ENCODE measurements at places on chromosomes 6 and 20. TPM values are rescaled to one million over a fixed set of nuclear protein-coding genes. Genes with fewer than 3 reads are reported as not detected.

DNA sequence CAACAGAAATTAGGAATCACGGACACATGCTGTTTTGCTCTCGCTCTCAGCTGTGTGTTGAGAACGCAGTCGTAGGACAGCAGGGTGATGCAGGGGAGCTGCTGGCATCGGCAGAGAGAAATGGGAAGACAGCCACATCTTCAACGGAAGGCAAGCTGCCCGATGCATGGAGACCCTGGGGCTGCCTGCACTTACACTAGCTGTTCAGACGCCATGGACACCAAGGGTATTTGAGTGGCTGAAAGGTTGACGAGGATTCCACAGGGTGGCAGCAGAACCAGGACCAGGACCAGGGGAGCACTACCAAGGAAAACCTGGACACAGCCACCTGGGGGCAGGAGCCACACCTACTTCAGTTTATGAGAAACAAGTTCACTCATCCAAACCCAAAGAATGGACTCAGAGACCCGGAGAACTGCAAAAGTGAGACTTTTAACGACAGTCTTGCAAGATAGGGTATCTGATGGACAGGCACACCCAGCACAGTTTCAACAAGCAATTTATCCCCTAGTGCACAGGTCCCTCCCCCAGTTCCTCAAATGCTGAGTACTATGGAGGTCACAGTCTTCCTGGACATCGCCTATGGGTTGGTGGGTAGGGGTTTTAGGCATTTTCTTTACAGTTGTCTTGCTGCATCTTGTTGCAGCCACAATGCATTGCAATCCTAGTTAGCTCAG lies 56.3 kb upstream of the ENTPD6 start:
- DNase-seq: no peak

- no peak for DNase-seq
Observed at GRCh38 chr6:44011350-44011920, 115.8 kb downstream of the MRPL14 start.

DNA sequence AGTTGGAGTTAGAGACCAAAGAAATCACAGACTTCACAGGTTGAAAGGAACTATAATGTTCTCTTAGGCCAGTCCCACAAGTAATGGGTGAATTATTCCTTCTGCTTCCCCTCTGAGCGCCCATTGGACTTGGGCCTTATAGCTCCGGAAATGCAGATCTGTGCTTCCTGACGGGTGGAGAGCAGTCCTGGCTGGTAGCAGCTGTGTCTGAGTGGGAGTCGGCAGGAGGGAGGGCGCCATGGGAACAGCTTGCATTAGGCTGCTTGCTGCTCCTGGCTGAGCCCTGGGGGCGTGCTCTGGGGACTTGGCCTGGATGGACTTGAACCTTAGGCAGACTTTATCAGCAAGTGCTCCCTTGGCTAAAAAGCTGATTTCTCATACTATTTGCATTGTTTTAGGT lies 18.4 kb upstream of the NUP153 start:
- no peak for DNase-seq

The OR2H1 gene
- not detected for total RNA-seq

- no peak for DNase-seq
Observed at GRCh38 chr20:46691196-46691595, 2.0 kb upstream of the TP53RK start.

- no peak for DNase-seq
Observed at GRCh38 chr20:57023007-57023406, 243.4 kb downstream of the BMP7 start.

GRCh38 chr20:50438986-50439407 lies 71.2 kb upstream of the PTPN1 start:
- no peak for DNase-seq

GRCh38 chr20:61628480-61628879 lies 376.4 kb downstream of the CDH4 start:
- no peak for DNase-seq

The XKR7 gene
- total RNA-seq: not detected

- no peak for DNase-seq
Observed at GRCh38 chr20:32681175-32682084, 7.7 kb upstream of the C20orf203 start.

GRCh38 chr6:147664092-147664491 lies 155.6 kb downstream of the SAMD5 start:
- no peak for DNase-seq

The SAMD10 gene
- 4.0 TPM for total RNA-seq

DNA sequence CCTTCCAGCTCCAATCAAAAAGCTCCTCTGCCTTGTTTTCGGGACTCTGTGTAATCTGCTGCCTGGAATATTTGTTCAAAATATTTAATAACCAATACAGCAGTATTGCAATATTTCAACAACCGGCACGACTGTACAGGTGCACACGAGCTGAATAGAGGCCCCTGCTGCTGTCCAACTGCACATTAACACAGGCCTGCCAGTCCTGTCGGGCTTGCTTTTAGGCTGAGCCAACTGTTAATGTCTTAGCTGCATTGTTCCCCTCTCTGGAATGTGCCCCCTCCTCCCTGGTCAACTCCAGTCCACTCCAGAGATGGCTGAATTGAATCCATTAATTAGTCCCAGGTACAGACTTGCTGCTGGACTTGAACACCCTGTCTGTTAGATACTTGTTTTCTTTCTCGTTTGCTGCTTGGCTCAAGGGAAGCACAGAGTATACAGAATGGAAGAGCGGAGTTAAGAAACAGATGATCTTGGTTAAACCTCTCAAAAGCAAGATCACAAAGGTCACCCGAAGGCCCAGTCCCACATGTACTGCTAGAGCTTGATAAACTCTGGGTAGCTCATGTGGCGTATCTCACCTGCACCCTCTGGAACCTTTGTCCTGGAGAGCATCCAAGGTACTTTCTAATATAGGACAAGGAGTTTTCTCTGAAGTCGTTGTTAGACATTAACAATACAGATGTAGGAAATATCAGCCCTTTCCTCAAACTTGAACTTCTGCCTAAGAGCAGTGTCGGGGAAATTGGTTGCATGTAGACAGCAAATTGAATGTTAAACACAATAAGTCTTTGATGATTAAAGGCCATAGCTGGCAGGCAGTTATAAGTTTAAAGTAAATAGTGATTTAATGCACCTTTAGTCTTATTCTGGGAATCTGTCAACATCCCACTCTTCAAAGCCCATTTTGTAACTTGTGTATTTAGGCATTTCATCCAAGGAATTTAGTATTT lies 31.9 kb downstream of the SHLD1 start:
- no peak for DNase-seq

The PHACTR3 gene
- 0.54 TPM for total RNA-seq

GRCh38 chr20:1225263-1225782 lies 521 bp upstream of the RAD21L1 start:
- DNase-seq: no peak

The RAET1E gene
- not detected for total RNA-seq

DNA sequence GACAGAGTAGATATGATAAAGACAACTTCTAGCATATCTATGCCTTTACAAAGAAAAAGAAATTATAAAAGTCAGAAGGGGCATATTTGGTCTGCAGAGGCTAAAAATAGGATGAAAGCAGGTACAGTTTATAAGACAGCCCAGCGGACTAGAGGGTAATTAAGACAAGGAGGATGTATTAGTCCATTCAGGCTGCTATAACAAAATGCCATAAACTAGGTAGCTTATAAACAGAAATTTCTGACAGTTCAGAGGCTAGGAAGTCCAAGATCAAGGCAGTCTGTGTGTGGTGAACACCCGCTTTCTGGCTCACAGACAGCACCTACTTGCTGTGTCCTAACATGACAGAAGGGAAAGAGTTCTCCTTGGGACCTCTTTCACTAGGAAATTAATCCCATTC lies 5.7 kb downstream of the HBS1L start:
- no peak for DNase-seq

- DNase-seq: no peak
Observed at GRCh38 chr6:154370545-154370944, 13.9 kb upstream of the IPCEF1 start.

DNA sequence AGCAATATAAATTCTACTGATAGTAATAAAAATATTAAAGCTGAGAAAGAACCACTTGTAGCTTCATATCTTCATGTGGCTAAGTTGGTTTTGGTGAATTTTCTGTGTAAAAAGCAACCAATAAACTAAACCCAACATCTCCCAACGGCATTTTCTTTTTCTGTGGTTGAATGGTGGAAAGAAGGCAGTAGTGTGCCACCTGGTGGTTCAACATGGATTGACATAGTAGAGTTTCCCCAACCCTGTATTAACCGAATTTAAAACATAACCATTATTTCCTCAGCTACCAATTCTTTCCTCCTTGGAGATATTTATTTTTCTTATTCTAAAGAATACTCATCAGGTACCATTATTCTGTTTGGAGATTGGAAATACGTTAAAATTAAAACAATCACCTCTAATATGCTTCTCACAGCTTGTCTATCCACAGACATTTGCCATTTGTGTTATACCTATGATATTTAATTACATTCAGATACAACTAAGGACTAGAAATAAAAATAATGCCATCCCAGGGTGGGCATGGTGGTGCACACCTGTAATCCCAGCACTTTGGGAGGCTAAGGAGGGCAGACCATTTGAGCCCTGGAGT lies 117.1 kb upstream of the EEF1E1 start:
- DNase-seq: no peak

DNA sequence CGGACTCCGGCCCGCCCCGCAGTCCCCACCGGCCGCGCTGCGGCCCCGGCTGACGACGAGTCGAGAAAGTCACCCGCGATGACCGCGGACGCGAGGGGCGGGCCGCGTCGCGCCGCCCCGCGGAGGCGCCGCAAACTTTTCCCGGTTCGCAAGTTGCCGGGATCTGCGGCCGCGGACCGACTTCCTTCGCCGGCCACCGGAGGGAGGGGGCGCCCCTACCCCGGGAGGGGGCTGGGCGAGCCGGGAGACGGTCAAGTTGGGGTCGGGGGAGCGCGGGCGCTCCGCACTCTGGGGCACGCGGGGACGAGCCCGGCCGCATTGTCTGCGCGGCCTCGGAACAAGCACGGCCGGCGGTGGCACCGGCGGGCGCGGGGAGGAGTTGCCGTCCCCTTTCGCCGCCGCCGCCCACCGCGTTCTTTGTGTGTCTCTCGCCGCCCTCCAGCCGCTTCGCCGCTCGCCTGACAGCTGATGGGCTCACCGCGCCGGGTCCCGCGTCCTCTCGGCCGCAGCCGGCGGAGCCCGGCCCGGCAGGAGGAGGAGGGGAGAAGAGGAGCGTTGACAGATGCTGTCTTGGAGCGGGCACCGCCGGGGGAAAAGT lies 131.6 kb downstream of the OGFRL1 start:
- peak; percentile 77 for DNase-seq

- DNase-seq: no peak
Observed at GRCh38 chr6:4930025-4930691, 73.7 kb downstream of the RPP40 start.

The FKBP1C gene
- total RNA-seq: 0.24 TPM

- DNase-seq: no peak
Observed at GRCh38 chr6:41122918-41123317, 31.2 kb downstream of the TREML1 start.

The BPI gene
- total RNA-seq: 0.40 TPM

- no peak for DNase-seq
Observed at GRCh38 chr6:162261598-162261997, 466.0 kb downstream of the PRKN start.

DNA sequence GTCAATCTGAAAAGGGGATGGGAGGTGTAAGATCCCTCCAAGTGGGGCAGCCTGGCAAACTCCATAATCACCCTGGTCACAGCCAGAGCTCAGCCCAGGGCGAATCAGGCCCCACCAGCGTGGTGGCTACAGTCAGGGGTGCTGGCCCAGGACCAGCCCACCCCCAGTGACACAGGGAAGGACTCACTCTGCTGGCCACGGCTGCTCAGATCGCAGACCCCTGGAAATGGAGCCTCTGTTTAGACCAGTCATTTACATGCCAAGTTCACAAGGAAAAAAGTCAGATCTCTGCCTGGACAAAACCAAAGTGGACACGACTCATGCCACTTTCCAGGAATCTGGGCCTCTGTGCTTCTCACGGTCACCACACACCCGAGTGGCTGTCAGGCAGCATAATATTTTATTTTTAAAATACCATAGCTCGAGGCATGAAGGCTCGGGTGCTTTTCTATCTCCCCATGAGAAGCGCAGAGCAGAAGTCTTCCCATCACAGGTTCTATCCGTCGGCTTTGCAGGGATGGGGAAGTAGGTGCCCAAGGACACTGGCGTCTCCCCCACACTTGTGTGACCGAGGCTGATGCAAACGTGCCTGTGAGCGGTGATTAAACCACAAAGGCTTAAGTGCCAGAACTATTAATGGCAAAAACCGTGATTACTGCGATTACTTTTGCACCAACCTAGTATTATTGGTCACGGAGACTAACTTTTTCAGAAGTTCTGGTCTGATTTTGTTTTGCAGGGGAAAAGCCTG lies 13.0 kb downstream of the PXDC1 start:
- DNase-seq: no peak

DNA sequence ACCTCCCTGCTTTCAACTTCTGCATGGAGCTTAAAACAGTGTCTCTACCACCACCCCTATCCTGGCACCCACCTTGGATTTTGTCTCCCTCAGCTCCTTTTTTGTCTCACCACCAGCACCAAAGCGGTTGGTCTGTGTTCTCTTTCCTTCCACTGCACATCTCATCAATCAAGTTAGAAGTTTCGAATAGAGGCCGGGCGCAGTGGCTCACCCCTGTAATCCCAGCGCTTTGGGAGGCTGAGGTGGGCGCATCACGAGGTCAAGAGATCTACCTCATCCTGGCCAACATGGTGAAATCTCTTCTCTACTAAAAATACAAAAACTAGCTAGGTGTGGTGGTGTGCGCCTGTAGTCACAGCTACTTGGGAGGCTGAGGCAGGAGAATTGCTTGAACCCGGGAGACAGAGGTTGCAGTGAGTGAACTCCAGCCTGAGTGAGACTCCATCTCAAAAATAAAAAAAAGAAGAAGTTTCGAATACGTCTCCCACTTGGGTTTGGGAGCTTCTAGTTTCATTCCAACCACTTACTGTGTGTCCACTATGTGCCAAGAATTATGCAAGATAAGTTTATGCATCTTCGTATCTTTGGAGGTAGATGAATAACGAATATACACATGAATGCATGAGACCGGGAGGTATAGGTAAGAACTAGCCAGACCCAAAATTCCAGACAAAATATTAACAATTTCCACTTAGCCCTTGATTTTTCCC lies 5.9 kb downstream of the PCED1A start:
- DNase-seq: no peak

GRCh38 chr20:51725584-51726176 lies 42.5 kb downstream of the ATP9A start:
- no peak for DNase-seq
